ENCODE measurements at places on chromosomes 7 and 10.

DNA sequence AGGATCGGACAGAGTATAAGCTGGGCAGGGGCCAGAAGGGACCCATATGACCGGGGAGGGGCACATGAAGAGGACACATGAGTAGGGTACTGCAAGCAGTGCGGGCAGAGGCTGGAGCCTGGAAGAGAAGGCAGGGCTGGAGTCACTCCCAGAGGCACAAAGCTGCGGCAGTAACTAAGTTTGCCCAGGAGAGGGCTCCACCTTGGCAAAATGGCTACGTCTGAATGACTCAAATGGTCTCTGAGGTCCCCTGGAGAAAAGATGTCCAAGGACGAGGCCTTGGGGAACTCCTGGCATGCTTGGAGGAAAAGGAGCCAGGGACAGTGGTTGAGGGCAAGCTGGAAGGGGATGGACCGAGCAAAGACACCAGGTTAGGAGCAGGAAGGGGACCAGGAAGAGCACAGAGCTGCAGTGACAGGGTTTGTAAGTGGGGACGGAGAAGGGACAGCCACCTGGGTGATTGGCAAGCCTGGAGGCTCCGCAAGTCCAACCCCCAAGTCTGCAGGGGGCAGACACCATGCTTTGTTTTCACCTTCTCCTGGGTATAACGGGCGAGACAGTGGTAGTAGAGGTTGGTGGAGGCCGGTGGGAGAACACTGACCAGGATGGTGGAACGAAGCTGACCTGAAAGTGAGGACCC lies 43.1 kb upstream of the LBX1 start:
- peak; percentile 16 for DNase-seq

DNA sequence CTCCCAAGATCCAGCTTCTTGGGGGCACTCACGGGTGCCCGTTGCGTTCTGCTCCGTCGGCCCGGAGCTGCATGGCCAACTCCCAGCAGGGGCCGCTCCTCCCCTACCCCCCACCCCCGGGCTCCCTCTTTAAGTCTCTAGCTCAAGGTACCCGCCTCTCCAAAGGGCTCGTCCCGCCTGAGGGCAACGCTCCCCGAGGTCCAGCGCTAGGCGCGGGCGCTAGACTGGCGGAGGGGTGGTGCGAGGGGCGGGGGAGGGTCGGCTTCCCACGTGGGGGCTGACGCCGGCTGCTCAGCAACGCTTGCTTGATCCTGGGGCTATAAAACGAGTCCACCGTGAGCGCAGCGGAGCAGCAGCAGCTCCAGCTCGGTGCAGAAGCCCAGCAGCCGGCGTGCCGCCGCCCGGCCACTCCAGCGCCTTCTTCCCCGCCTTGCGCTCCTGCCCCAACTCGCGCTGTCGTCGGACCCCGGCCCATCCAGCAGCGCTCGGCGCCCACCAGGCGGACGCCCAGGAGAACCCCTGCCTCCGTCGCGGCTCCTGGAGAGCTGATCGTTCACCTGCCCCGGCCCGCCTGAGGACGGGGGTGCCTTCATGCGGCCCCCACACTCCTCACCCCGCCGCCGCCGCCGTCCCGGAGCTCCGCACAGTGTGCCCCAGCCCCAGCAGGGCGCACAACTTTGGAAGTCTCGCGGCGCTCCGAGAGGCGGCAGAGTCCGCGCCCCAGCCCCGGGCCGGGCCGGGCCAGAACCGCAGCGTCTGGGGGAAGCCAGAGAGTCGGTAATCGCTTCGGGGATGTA lies at the start of gene ADRA2A:
ADRA2A (plus strand) TSS at position 348 of the 797 bp plus-strand sequence. CDS start 968 bp downstream, outside the sequence.
- no peak for DNase-seq

- no peak for DNase-seq
Measured at GRCh38 chr7:144842377-144842851, 6.6 kb upstream of the TPK1 start.

GRCh38 chr10:47030191-47030703 lies 119.0 kb downstream of the PTPN20 start:
- no peak for DNase-seq
